Large intestine (tissue), 12 donors: ENCODE measurements at places on chromosomes 11 and 22.

GRCh38 chr11:115462757-115463156 is 41.5 kb downstream of the CADM1 start:
- no peak for DNase-seq

GRCh38 chr11:69104212-69104855 is 51.4 kb upstream of the SMIM38 start:
- DNase-seq = no peak

DNA sequence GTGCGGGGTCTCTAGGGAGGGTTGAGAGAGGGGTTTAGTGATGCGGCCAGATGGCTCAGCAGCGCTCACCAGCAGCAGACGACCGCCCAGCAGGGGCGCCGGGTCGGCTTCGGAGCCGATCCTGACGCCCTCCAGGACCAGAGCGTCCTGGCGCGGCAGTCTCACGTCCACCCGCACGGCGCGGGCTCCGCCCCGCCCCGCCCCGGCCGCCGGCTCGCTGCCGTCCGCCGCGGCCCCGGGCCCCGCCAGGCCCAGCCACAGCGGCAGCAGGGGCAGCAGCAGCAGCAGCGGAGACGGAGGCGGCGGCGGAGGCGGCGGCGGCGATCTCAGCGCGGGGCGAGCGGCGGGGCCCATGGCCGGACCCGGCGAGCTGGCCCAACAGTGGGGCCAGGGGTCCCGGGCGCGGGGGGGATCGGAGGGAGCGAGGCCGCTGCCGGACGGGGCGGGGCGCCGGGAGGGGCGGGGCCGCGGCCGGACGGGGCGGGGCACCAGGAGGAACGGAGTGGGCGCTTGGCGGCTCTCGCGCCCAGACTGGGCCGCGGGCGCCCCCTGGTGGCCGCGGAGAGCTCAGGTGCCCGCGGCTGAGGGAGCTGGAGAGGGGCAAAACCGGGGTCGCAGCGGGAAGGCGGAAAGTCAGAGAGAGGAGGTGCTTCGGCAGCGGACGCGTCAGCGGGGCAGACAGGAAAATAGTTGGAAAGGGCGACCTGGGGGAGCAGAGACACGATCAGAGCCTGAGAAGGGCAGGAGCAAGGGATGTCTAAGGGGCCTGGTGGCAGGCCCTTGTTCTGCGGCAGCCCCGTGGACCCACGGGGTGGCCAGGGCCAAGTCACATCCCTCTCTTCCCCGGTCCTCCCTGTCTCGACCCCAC is at the start of gene RNF215:
Gene RNF215 (minus strand): TSS at position 452 of the 868 bp plus-strand sequence. CDS start 98 bp downstream, at position 354.
- peak; percentile 77 for DNase-seq

DNA sequence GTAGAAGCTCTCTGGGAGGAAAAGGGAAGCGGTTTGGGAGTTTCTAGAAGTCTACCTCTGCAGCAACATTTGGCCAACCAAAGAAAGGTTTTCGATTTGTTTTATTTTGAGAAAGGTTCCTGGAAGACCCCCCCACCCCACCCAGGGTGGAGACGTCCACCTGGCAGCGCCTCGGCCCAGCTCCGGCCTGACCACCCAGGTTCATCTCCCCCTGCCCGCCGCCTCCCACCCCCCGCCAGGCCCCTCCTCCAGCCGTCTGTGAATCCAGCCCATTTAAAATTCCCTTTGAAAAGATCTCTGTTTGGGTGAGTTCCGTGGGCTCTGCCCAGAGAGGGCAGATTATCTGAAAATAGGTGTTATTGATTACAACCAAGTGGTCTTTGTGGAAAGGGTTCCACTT is 43.3 kb downstream of the KCNJ1 start:
- DNase-seq = no peak

DNA sequence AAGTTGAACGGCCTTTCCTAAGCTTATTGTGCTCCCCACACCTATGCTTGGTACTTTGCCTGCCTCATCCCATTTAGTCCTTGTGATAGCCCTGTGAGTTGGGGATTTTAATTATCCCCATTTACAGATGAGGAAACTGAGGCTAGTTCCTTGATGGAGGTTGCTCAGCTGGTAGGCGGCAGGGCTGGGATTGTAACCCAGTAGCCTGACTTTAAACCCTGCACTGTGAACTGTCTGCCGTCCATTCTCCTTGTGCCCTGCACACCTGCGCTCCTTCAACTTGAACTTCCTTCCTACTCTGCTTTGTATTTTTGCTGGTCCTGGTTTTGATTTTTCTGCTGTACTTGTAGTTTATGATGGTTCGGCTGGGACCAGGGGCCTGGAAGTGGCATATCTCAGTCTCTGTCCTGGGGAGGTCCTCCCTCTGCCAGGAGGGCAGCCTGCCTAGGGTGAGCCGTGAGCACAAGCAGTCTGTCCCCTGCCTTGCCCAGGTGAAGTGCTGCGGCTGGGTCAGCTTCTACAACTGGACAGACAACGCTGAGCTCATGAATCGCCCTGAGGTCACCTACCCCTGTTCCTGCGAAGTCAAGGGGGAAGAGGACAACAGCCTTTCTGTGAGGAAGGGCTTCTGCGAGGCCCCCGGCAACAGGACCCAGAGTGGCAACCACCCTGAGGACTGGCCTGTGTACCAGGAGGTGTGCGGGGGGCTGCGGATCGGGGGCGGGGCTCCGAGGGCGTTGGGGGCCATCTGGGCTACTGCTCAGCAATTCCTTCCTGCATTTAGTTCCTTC is 52.4 kb downstream of the CD82 start:
- DNase-seq = no peak

GRCh38 chr11:68843052-68843561 is 1.4 kb upstream of the CPT1A start:
- DNase-seq = no peak

DNA sequence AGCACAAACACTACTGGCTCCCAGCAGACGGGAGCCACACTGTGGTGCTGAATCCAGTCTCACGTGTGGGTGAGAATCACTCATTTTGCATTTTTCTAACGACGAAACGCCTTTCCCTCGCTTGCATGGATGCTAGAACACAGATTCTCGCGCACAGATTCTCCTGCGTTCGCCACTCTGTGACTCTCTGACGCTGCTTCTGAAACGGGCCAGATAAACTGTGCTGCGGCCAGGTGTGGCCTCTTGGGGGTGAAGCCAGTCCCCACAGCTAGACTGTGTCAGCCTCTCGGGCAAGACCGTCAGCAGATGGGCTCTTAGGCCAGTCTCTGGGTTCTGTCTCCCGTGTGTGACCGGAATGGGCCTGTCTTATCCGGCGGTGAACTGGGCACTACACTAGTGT is 44.6 kb downstream of the TRMU start:
- DNase-seq = no peak

- no peak for DNase-seq
Measured at GRCh38 chr22:48713272-48714205, 1114.1 kb downstream of the BRD1 start.

DNA sequence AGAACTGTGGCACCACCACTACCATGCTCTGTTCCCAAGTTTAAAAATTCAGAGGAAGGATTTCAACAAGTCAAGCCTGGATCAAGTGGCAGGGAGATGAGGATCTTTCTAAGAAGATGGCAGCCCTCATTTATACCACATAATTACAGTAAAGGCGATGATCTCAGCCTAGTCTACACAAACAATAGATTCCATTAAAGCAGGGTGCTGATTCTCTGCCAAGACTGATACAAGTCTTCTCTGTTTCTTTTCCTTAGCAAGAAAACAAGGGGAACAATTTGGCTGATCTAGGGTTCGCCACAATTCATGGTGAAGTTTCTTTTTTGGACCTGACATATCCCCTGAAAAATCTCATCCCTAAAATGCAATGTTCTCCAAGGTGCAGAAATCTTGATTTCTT is 73.9 kb downstream of the PPFIBP2 start:
- DNase-seq = no peak
